Activated naive CD4-positive, alpha-beta T cell (primary cell): ENCODE measurements at places on chromosomes 5 and 9.

DNA sequence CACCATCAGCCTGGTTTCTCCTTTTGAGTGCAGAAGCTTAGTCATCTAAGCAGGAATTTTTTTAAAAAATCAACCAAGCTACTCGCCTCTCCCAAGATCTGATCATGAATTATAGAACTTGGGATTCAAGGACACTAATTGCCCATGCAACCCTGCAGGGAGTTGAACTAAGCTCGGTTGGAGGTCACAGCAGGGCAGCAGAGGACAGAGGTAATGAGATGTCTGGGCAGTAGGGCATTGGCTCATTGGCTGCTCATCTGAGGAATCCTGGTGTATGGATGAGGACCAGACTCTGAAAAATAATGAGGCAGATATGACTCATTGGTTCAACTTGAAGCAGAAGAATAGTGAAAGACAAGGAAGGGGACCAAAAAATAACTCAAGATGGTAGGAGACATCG, 111.8 kb upstream of the TLE1 start:
- no peak for DNase-seq

GRCh38 chr5:157558681-157559080, 16.9 kb downstream of the ADAM19 start:
- DNase-seq: no peak

- DNase-seq: no peak
Observed at GRCh38 chr9:125466411-125466810, 204.8 kb downstream of the GAPVD1 start.

DNA sequence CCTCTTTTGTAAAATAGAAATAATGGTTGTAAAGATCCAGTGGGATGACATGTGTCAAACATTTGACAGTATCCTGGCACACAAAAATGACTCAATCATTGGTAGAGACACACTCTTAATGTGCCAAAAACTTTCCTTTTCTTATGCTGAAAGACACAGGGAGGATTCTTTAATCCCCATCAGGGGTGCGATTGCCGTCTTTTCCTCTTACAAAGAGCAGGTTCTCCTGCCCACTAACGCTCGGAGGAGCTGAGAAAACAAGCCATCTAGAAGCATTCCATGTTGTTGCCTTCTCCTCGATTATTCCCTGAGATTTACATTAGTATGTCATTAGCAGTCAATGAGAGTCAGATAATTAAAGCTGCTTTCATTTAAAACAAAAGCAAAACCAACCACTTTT, 342.6 kb upstream of the CCNH start:
- no peak for DNase-seq

DNA sequence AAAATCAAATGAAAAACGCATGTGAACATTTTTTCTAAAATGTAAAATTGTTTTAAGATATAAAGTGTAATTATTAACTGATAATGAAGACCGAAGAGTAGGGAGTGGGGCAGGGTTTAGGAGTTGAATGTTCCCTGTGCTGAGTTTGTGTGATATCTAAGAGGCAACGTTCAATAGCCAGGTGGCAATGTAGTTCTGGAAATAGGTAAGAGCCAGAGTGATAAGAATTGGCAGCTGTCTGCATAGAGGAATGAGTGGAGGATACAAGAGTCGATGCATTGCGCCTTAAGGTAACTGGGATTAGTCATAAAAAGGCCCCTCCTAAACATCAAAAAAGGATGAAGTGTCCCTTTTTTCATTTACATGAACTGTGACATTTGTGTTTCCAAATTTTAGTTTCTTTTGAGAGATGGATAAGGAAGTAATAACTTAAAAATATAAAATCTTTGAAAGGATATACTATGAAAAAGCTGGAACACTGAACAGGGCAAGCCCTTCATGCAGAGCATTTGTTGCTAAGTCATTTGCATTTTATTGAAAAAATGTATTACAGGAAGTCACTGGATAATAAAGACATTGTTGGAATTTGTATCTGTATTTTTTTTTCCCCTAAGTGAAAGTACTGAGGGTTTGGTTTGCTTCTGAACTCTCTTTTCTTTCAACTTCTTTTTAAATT, 659.3 kb downstream of the ACTL7B start:
- no peak for DNase-seq

DNA sequence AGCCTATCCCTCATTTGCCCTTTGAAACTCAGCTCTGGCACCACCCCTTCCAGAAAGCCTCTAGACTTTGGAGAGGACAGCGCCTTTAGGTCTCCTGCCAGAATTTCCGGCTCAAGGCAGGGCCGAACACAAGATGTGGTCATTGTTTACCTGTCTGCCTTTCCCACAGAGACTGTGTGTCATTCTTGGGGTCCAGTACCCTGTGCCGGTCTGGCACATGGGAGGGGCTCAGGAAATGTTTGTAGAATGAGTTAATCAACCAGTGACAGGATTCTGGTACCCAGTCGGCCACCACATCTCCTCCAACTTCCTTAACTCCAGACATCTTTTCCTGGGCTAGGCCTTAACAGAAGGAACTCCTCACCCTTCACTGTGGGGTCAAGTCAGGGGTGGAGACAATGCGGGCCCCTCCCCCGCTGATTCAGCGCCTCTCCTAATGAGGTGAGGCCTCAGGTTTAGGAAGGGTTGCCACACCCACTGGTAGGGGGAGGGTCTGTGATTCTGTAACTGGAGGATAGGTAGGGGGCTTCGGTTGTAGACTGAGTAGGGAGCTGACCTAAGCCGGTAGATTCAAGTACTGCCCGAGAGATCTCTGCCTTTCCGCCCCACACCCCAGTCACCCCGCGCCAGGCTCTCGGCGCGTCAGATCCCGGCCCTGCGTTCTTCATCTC, 29.3 kb downstream of the PCDH1 start:
- no peak for DNase-seq

GRCh38 chr9:106111039-106111730, 416.8 kb downstream of the TMEM38B start:
- no peak for DNase-seq
